Kidney capillary endothelial cell (primary cell): ENCODE measurements at places on chromosomes 4 and X.

GRCh38 chrX:75623535-75623934 lies 100.7 kb upstream of the ZDHHC15 start:
- DNase-seq: no peak

- peak; percentile 18 for DNase-seq
Measured at GRCh38 chrX:10725071-10725470, 104.7 kb upstream of the MID1 start.

GRCh38 chr4:14620567-14621141 lies 381.6 kb upstream of the CPEB2 start:
- DNase-seq: no peak

- DNase-seq: no peak
Measured at GRCh38 chrX:31609130-31609529, 537.3 kb upstream of the FTHL17 start.

DNA sequence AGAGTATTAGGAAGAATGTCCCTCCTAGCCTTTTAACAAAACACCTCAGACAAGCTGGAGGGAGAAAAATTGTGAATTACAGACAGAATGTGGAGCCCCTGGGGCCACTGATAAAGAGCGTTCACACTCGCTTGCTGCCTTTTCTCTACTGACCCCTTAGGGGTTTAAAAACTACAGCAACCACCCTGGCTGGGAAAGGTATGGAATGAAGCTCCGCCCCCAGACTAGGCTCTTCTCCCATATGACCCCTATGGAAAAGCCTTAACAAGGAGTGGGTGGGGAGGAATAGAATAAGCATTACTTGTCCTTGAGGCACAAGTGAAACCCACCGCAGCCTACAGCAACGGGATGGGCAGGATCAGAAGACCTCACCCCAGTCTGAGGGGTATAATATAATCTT lies 26.3 kb downstream of the ANKRD50 start:
- DNase-seq: no peak
